Posterior vena cava (tissue), 2 donors: ENCODE measurements at places on chromosomes 2 and 18. TPM values are rescaled to one million over a fixed set of nuclear protein-coding genes. Genes with fewer than 3 reads are reported as not detected.

RESP18 gene
- not detected for total RNA-seq

GRCh38 chr2:85132834-85133637 lies at the start of gene TCF7L1:
TSS of gene TCF7L1 (plus strand) at chr2:85133392. CDS start at chr2:85133685, 293 bp downstream.
- DNase-seq: peak; percentile 93

SLC4A5 gene
- 3.9 TPM for total RNA-seq

- DNase-seq: no peak
Observed at GRCh38 chr2:120436885-120437603, 91.1 kb downstream of the INHBB start.

DNA sequence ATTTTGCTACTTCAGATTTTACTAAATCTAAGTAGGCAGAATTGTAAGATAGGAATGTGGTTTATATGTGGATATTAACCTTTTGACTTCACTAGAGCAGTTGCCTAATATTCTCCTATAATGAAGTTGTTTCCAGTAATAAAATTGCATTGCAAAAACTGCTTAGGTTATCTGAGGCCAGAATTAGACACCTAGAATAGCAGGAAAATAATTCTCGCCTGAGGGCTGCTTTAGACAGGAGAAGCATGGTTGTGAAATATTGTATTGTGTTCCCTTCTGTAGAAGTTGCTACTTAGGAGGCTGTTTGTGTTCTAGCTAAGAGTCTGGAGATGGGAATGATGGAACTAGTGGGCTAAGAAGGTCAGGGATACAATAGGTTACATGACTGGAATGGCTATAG lies 146.3 kb downstream of the PLCL1 start:
- no peak for DNase-seq

IL36B gene
- total RNA-seq: not detected

TEKT4 gene
- total RNA-seq: not detected

GRCh38 chr2:240215676-240216051 lies 75.2 kb upstream of the OTOS start:
- DNase-seq: peak; percentile 42

- no peak for DNase-seq
Observed at GRCh38 chr18:28757466-28758008, 580.6 kb upstream of the CDH2 start.

TBR1 gene
- total RNA-seq: not detected

DNA sequence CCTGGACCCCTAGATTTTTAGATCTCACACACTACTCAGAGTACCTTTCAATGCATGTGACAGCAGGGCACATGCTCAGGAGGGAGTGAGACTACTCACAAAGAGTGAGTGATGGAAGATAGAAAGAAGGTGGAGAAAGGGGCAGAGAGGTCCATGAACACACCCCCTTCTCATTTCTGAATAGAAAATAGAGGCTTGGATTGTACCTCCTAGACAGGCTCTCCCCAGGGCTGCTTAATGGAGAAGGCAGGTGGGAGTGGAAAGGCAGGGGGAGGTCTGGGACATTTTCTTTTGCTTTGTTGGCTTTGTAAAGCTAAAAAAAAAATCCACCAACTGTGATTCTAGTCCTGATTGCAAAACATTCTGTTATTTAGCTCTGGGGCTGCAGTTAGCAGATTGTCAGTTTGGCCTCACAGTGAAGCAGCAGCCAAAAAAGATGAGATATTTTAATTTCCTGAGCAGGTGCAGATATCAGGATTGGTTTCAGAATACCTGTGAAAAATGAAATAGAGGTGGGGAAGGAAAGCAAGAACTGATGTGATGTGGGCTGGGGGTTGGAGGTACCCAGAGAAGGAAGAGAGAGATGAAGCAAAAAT lies 119.3 kb upstream of the GYPC start:
- DNase-seq: no peak

- DNase-seq: no peak
Observed at GRCh38 chr2:204670124-204670523, 124.8 kb downstream of the PARD3B start.

GRCh38 chr18:77165503-77166188 lies 33.1 kb upstream of the MBP start:
- DNase-seq: peak; percentile 88

UGT1A8 gene
- not detected for total RNA-seq

DNA sequence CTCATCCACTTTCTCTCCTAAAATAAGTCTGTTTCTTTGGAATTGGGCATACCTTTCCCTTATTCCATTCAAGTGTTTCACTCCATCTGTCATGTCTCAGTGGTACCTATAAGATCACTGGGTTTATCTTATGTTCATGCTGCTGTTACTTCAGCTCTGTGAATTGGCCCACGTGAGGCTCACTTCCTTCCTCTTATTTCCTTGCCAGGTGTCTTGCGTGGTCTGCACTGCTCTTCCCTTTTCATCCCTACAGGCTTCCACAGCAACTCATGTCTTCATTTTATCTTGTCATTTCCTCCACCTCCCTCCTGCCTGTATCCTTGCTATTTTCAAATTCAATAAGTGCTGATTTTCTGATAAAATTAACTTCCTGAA lies 159.1 kb upstream of the ALPP start:
- no peak for DNase-seq

MXD1 gene
- total RNA-seq: 20.7 TPM

- no peak for DNase-seq
Observed at GRCh38 chr2:188272121-188272520, 19.6 kb upstream of the GULP1 start.

- DNase-seq: no peak
Observed at GRCh38 chr2:37829202-37829601, 95.9 kb upstream of the RMDN2 start.

DNA sequence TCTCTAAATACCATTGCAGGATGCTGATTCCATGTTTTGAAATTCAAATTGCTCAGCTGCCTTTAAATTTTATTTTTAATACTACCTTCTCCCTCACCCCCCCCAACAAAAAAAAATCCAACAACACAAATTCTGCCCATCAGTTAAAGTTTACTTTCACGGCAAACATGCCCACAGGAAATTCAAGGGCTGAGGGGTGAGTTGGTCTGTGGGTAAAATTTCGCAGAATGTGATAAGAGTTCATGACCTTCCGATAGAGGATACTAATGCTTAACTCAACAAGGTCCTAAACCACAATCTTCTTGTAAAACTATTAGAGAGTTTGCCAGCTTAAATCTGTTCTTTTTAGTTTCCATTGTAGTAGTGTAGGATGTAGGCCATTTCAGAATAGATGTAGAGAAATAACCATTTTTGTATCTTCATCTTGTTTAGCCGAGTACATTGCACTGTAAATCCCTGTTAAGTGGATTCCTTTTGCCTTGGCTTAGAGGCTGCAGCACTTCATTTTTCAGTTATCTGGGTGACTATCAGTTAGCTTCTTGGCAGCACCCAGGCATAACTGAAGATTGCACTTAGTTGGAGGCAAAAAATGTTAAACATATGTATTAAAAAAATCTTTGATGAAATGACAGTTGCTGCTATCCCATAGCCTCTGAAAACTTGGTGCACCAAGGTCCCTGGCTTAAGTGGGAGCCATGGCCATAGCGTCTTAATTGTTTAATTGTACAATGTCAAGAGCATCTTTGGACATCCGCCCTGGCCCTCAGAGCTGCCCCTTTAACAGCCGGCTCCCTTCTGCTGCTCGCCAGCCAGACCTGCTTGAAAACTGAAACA lies 232.3 kb downstream of the HAUS1 start:
- no peak for DNase-seq

SULT1C4 gene
- total RNA-seq: 2.7 TPM

ACP1 gene
- 50.9 TPM for total RNA-seq

- no peak for DNase-seq
Observed at GRCh38 chr2:218406949-218407618, 7.4 kb downstream of the CTDSP1 start.

TFPI gene
- 117 TPM for total RNA-seq

DNA sequence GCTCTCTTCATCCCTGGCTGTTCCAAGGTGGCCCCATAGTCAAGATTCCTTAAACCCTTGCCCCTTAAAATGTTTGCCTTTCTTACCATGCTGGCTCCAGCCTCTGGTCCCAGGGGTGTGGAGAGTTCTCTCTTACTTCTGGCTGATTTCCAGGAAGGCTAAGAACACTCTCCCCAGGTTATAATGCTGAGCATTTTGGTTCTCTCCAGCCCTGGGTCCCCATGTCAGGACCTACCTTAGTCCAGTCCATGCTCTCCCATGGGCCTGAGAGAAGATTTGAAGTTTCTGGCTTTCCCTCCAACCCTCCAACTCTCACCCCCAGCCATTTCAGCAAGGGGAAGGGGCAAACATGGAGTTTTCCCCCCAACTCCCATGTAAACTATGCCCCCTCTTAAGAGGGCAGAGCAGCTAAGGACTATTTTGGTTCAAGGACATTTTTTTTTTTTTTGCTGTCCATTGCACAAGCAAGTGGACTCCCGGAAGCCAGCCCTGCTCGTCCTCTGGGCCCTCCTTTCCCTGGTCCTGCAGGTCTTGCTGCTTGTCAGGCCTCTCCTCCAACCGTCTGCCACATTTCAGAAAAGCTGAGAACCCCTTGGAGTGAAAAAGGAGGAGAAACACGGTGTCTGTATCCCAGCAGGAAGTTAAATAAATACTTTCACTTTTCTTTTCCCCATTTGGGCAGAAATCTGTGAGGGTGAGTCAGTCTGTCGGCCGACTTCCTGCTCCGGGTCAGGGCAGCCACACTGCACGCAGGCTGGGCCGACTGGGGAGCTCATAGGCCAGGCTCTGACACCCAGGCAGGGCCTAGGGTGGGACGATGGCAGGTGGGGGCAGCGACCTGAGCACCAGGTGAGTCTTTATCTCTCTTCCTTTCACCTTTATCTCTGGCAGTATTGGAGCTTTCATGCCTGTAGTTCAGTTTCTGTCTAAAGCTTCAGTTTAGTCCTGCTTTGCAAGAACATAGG lies at the start of gene SP140L:
Gene SP140L, plus strand, starts transcription at position 741 of the 965 bp plus-strand sequence. Its CDS starts 77 bp downstream, at position 818.
- DNase-seq: peak; percentile 94

- no peak for DNase-seq
Observed at GRCh38 chr2:145411493-145411892, 891.6 kb upstream of the ZEB2 start.

DNA sequence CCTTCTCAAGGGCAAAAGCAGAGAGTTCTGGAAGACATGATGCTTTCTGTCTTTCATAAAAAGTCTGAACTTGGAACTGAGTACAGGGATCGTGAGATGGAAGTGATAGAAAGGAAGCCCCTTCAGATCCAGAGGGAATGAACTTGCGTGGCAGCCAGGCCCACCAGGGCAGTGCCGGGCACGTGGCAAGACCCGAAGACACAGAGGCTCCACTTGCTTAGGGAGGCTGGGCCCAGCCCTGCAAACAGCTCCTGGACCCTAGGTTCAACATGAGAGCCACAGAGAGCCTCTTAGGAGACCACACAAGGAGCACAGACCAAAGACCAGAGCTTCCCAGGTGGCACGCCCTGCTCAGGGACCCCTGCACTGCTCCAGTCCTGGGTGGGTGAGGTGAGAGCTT lies 155.4 kb upstream of the SMIM21 start:
- no peak for DNase-seq

DNA sequence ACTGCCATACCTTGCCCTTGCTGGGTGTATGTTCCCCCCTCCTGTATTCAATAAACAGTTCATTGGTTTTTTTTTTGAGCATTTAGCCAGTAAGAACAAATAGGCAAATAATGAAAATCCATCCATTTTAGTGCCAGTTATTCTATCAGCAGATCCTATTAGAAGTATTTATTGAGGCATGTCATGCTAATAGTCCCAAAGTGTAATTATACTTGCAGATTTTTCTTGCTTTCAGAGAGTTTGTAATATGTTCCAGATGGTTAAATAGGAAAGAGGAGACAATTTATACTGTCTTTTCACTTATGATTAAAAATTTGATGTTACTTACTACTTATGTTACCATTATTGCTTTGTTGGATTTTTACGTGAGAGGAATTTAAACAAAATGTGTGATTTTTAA lies 127.6 kb downstream of the NCOA1 start:
- no peak for DNase-seq

FOXD4L1 gene
- not detected for total RNA-seq

- DNase-seq: no peak
Observed at GRCh38 chr2:144686518-144687215, 166.7 kb upstream of the ZEB2 start.

GAL3ST2 gene
- total RNA-seq: not detected
